ENCODE measurements at places on chromosomes 2 and 18. TPM values are rescaled to one million over a fixed set of nuclear protein-coding genes. Genes with fewer than 3 reads are reported as not detected.

Gene ZNF638
- total RNA-seq: 86.8 TPM

Gene GRHL1
- total RNA-seq: 0.30 TPM

Gene CYP27A1
- total RNA-seq: 5.1 TPM

Gene AGXT
- total RNA-seq: not detected

Gene SULT1C2
- 2.5 TPM for total RNA-seq

Gene TP53I3
- 36.7 TPM for total RNA-seq

Gene LOXHD1
- total RNA-seq: not detected

Gene ALPI
- not detected for total RNA-seq

Gene STEAP3
- 3.2 TPM for total RNA-seq

Gene CTNNA2
- not detected for total RNA-seq

Gene RNF181
- 156 TPM for total RNA-seq

Gene TUBB8B
- not detected for total RNA-seq

Gene TRMT61B
- 14.6 TPM for total RNA-seq

Gene DCDC2C
- not detected for total RNA-seq

Gene ANKRD44
- total RNA-seq: 18.2 TPM

Gene TSN
- total RNA-seq: 27.8 TPM

Gene TUBA3E
- not detected for total RNA-seq

Gene PLEK
- not detected for total RNA-seq

Gene COL3A1
- not detected for total RNA-seq

Gene NEB
- 1.1 TPM for total RNA-seq

Gene RAB6C
- not detected for total RNA-seq

Gene ALPG
- total RNA-seq: not detected

Gene ADRA2B
- total RNA-seq: not detected

Gene MAL
- total RNA-seq: not detected

Gene HRH4
- total RNA-seq: not detected

Gene GPR35
- 0.16 TPM for total RNA-seq

Gene KLF11
- total RNA-seq: 13.0 TPM

Gene IL37
- total RNA-seq: 1.0 TPM

Gene SLC11A1
- 0.16 TPM for total RNA-seq

Gene TCF23
- total RNA-seq: not detected

Gene TACR1
- not detected for total RNA-seq

Gene SIX3
- total RNA-seq: not detected

Gene CKAP2L
- 14.0 TPM for total RNA-seq

Gene LTBP1
- 1.2 TPM for total RNA-seq

Gene NOSTRIN
- total RNA-seq: 0.50 TPM

Gene RAB27B
- 1.5 TPM for total RNA-seq

Gene TBR1
- total RNA-seq: not detected

Gene ASAP2
- total RNA-seq: 18.2 TPM

Gene ASPRV1
- 0.61 TPM for total RNA-seq

Gene RBM44
- 0.53 TPM for total RNA-seq

Gene SERPINB12
- not detected for total RNA-seq

All from A375 (cell line).